ENCODE measurements at places on chromosomes 12 and 14.

- DNase-seq, result no peak
These were observed 133.9 kb upstream of the SCAF11 start for GRCh38 chr12:46124132-46124847.

- peak; percentile 68 for DNase-seq
These were observed 69.4 kb downstream of the ATXN2 start for GRCh38 chr12:111529424-111530368.

GRCh38 chr14:103604620-103605019 lies 24.4 kb upstream of the KLC1 start:
- DNase-seq, result no peak

DNA sequence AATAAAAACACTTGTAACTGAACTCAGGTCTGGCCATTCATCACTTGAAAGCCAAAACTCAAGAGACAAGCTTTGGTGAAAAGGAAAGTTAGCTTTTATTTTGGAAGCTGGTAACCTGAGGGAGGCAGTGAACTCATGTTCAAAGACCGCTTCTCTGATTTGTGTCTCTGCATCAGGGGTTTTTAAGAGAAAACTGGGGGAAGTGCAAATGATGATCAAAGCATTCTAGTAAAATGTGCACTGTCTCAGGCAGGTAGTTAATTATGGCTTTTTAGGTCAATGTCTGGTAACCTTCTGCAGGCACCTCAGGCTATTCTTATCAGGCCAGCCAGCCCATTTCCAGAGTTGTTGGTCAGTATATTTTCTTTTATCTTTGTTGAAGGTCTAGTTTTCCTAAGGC lies 162.2 kb downstream of the SYT10 start:
- DNase-seq, result no peak

- DNase-seq, result no peak
These were observed 49.0 kb downstream of the TSPAN11 start for GRCh38 chr12:30975581-30975980.

GRCh38 chr12:6626654-6627283 lies 9.0 kb downstream of the LPAR5 start:
- no peak for DNase-seq

- no peak for DNase-seq
These were observed 16.1 kb upstream of the CHGA start for GRCh38 chr14:92906823-92907222.

DNA sequence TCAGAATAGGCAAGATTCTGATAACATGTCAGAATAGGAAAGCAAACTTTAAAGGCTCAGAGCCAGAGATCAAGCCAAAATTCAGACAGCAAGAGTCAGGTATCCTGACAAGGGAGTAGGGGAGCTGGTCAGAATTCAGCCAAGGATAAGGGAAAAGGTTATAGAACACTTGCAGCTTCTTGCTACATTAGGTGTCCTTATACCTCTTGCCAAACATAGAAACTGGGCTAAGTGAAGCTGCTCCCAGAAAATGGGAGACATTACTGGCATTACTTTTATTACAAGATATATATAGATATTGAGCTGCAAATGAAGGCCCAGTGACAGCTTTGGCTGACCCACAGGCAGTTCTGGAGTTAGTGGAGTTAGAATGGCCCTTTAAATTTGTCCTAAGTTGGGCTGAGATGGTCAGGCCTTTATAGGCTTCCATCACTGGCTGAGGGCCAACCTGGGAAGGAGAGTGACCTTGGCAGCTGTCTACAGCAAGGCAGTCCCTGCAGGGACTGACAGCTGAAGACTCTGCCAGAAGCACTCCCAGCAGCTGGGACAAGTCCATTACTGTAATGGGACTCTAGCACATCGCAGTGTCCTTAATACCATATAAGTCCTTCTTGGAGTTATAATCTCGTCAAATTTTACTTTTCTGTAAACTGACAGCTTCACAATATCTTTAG lies 83.0 kb downstream of the LRRC9 start:
- DNase-seq, result no peak

GRCh38 chr12:101642115-101643067 lies 47.6 kb downstream of the MYBPC1 start:
- DNase-seq, result peak; percentile 19

GRCh38 chr12:124207617-124208016 lies 87.3 kb upstream of the RFLNA start:
- no peak for DNase-seq

- DNase-seq, result no peak
These were observed 198.9 kb downstream of the RBM19 start for GRCh38 chr12:113766879-113767878.

GRCh38 chr14:76186308-76187027 lies 34.7 kb downstream of the GPATCH2L start:
- DNase-seq, result no peak

DNA sequence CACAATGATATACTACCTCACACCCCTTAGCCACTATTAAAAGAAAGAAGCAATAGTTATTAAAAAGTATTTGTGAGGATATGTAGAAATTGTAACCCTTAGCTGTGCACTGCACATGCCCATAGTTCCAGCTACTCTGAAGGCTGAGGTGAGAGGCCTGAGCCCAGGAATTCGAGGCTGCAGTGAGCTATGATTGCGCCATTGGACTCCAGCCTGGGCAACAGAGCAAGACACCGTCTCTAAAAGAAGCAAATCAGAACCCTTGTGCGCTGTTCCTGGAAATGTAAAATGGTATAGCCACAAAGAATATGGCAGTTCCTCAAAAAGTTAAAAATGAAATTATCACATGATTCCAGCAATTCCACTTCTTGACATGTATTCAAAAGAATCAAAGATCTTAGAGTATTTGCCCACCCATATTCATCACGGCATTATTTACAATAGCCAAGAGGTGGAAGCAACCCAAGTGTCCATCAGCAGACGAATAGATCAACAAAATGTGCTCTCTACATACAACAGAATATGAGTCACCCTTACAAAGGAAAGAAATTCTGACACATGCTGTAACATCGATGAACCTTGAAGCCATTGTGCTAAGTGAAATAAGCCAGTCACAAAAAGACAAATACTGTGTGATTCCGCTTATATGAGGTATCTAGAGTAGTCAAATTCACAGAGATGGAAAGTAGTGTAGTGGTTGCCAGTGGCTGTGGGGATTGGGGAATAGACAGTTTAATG lies 23.7 kb upstream of the YLPM1 start:
- DNase-seq, result no peak

GRCh38 chr12:2769866-2770533 lies 24.8 kb upstream of the FKBP4 start:
- no peak for DNase-seq

DNA sequence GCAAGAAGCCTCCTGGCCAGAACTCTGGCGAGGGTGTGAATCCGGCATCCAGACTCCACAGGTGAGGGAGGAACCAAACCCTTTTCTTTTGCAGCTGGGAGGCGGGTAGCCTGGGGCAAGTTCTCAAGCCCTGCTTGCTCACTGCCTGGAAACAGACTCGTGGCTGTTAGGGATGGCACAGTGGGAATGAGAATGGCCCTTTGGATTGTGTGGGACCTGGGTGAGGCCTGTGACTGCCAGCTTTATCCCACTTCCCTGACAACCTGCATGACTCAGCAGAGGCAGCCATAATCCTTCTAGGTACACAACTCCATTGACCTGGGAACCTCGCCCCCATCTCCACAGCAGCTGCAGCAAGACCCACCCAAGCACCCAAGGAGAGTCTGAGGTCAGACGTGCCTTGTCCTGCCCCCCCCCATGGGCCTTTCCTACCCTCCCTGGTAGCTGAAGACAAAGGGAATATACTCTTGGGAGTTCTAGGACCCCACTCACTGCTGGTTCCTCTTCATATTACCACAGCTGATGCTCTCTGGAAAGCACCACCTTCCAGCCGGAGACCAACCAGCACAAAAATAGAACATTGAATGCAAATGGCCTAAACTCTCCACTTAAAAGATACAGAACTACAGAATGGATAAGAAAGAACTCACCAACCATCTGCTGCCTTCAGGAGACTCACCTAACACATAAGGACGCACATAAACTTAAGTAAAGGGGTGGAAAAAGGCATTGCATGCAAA lies 5.1 kb upstream of the GPR33 start:
- no peak for DNase-seq

DNA sequence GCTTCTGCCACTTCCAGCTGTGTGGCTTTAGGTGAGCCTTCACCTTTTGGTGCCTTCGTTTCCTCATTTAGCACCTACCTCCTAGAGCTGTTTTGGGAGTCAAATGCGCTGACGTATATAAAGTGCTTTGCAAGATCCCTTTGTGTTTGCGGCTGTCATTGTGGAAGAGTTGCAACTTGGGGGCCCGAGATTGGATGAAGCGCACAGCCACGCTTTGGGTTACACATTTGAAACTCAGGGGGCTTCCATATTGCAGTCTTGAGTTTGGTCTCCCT lies 636 bp upstream of the ARL6IP4 start:
- DNase-seq, result no peak

- DNase-seq, result no peak
These were observed 684 bp upstream of the KLRF2 start for GRCh38 chr12:9880532-9881078.

DNA sequence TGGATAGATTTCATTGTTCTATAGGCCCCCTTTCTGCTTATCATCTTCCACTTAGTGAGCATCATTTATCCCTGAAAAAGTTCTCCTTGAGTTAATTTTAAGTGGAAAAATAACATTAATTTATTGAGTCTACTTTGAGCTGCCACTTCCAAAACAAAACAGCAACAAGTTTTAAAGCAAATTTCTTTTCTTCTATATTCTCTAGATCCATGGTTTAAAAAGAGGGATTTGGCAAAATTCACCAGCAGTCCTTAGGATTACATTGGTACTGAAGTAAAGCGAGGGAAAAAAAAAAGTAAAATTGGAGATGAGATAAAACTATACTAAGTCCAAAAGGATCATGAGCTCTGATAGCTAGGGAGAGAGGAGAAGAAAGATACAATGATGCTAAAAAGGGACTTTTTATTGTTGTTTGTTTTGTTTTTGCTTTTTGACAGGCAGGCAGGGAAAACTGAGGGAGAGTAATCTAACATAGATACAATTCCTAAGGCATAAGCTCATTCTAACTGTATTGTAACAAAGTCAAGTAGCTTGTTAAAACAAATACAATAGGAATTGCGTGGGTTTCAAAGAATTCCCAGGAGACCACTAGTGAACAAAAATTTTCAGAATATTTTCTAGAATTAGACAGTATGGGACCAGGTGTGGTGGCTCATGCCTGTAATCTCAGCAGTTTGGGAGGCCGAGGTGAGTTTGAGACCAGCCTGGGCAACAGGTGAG lies 19.2 kb upstream of the PLEKHA5 start:
- DNase-seq, result no peak
